ENCODE measurements at places on chromosomes 5 and 9.

GRCh38 chr5:133519191-133519590 lies 93.2 kb downstream of the FSTL4 start:
- no peak for DNase-seq

DNA sequence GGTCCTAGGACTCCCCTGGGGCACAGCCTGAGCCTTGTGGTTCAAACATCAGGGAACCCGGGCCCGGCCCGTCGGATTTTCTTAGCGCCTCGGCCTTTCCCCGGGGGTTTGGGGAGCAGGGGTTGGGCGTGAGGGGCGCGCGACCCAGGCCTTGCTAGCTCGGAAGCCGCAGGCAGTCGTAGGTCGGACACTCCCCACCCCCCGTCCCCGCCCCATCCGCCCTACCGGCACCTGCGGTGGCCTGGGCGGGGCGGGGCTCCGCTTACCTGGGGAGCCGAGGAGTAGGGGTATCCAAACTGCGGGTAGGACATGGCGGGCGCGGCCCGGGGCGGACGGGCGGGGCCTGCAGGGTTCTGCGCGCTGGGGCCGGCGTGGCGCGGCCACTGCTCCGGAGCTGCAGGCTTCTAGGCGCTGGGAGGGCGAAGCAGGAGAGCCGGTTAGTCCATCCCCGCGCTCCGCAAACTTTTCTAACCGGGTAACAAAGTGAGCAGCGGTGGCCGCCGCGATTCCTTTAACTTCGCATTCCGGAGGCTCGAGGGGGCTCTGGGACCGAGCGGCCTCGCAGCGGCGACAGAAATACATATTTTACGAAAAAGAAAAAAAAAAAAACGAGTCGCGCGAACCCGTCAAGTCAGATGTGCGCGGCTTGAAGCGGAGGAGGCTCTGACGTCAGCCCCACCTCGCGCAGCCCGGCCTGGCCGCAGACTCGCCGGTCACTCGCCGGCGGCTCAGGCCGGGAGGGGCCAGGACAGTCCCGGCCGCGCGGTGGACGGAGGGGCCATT lies at the start of gene IRX4:
Gene IRX4 (minus strand): TSS at position 589 of the 783 bp plus-strand sequence. CDS start 278 bp downstream, at position 311.
- no peak for DNase-seq

DNA sequence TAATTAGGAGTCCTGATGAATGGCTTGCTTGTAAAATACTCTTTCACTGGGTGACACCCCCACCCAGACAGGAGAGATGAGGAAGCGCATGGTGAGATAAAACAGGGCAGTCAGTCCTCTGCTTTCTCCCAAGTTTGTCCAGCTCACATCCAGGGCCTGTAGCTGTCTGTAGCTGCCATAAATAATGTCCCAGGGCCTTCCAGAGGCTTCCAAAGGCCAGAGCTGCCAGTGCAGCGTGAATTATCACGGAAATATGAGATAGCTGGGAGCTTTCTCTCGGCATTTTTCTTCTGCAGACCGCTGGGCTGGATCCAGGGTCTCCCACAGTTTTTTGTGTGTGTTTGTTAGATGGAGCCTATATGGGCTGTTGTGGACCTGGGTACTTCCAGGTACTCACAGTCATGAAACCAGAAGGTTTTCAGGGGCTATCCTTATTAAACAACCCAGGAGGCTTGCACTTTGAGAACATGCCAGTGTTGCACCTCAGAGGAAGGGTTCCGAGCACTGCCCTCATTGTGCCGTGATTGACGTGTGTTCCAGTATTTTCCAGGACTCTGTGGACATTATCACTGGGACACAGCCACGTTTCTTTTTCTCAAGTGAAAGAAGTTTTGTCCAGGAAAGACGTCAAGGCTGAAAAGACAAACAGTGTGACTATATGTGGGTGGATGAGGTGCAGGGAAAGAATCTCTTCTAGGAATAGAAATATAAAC lies 117.5 kb downstream of the FGF1 start:
- peak; percentile 71 for DNase-seq

DNA sequence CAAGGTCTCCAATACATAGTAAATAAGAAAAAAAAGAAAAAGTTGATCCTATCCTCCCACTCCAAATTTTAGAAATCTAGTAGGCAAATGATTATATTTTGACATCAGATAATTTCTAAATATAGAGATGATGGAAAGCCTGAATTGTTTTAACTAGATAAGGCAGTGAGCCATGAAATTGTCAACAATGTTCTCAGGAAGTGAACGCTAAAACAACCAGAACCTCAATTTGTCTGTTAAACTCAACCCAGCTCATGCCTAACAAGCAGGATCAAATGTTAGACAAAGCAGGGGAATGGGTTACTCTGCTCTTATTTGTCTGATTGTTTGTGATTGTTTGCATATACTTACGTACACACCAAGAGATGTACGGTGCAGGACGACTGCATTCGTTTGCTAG lies 49.2 kb downstream of the ESM1 start:
- no peak for DNase-seq

GRCh38 chr5:3103262-3103811 lies 351.9 kb upstream of the IRX2 start:
- DNase-seq: no peak

- DNase-seq: no peak
These were observed 550.1 kb upstream of the CDH18 start for GRCh38 chr5:20537911-20538703.

DNA sequence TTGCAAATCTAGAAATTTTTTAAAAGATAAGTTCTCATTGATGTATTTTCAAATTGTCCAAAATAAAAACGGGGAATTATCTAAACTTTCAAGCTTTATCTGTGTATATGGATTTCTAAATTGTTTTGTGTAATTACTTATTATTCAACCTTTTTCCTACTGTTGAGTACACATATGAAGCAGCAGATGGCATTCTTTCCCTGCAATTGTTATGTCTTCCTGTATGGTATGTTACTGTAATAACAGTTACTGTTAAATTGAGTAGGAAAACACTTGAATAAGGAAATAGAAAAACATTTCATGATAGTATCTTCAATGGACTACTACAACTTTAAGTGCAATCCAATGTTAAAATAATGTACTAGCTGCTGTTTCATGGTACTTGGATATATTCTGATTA lies 124.8 kb downstream of the RANBP17 start:
- peak; percentile 2 for DNase-seq

GRCh38 chr5:141182248-141182647 lies at the start of gene PCDHB16:
Gene PCDHB16 (plus strand): TSS chr5:141182387. CDS start chr5:141182560, 173 bp downstream.
- DNase-seq: peak; percentile 15

DNA sequence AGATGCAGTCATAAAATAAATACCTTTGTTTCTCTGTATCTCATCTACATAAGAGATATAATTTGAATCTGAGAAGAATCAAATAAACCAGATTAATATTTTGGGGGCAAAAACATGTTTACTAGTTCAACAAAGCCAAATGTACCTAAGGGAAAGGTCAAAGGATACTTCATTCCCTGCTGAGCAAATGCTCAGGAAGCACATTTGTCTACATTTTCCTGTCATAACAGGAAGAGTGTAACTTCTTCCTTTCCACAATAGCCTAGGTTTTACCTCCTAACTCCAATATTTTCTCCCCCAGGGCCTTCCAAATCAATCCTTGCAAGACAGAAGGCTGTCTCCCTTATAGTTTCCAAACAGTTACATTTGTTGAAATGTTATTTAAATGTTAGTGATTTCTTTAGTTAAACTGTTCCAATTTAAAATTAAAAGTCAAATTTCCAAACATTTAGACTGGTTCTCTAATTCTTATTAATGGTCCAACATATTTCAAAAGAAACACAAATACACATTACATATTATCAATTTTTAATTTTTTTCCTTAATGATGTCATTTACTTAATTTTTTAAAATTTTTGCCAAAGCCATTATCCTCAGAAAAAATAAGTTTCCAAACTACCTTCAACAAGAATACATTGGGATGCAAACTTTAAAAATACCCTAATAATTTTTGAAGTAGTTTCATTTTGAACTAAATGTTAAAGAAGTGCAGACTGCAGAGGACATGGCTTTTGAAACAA lies 67.8 kb downstream of the MEF2C start:
- no peak for DNase-seq

DNA sequence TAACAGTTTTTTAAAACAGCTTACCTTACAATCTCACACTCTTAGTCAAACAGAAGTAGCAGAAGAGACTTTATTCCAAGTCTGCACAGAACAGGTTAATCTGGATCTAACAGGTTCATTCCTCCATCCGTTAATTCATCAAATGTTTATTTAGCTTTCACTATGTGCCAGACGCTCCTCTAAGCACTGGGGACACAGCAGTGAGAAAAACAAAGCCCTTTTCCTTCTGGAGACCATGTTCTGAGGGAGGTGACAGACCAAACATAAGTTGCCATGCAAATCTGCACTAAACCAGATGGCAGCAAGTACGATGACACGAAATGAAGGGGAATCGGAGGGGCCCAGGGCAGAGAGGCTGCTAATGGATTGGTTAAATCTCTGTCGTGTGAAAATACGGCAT lies 17.1 kb upstream of the GLIPR2 start:
- no peak for DNase-seq

DNA sequence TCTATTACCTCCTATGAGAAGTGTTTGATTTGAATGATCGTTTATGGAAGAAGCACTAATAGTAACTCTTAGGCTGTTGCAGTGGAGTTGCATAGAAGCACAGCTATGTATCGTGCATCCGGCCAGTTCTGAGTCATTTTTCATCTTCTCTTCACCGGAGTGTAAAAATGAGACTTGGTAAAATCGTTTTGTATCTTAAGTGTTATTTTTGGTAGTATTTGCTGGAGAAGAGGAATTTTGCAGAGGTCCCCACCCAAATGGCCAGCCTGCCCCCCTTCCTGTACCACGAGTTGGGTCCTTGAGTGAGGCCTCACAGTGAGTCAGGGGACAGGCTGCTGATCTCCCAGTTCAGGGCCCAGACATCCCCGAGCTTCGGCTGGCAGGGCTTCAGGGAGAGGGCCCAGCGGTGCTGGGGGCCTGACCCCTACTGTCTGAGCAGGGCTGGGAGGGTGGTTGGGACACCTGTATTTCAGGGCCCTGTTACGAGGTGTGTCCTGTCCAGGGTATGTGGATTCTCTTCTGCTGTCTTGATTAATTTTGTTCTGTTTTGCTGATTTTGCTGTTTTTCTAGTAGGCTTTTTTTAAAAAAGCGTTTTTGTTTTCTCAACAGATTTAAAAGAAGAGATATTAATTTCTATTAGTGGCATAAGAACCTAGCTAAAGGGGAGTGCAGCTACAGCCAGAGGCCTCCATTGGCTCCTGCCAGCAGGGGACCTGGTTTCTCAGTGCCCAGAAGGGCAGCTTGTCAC lies 210.8 kb downstream of the TRIO start:
- no peak for DNase-seq

GRCh38 chr5:82147860-82148573 lies 130.1 kb downstream of the RPS23 start:
- DNase-seq: no peak

- DNase-seq: no peak
These were observed 7.1 kb downstream of the SNX18 start for GRCh38 chr5:54524704-54525103.

- DNase-seq: no peak
These were observed 62.5 kb downstream of the HSPA4 start for GRCh38 chr5:133114166-133114932.

DNA sequence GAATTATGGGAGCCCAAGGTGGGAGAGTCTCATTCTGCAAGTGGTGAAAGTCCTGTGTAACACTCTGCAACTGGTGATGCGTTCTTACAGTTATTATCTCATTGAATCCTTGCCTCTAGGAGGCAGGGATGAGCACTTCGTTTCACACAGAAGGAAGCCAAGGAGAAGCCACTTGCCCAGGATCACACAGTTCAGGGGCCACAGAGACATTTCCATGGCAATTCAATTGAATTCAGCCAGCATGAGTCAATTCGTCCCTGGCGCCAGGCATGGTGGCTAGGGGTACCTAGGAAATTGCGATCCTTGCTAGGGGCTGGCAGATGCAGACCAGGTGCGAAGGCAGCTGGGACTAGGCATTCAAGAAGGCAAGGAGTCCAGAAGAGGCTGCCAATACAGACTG lies 26.2 kb downstream of the LHX2 start:
- no peak for DNase-seq

GRCh38 chr5:180832638-180833068 lies 28.4 kb downstream of the ZFP62 start:
- no peak for DNase-seq

- no peak for DNase-seq
These were observed 813 bp upstream of the SLU7 start for GRCh38 chr5:160419458-160420330.

GRCh38 chr5:80128141-80128540 lies 93.0 kb downstream of the THBS4 start:
- no peak for DNase-seq

DNA sequence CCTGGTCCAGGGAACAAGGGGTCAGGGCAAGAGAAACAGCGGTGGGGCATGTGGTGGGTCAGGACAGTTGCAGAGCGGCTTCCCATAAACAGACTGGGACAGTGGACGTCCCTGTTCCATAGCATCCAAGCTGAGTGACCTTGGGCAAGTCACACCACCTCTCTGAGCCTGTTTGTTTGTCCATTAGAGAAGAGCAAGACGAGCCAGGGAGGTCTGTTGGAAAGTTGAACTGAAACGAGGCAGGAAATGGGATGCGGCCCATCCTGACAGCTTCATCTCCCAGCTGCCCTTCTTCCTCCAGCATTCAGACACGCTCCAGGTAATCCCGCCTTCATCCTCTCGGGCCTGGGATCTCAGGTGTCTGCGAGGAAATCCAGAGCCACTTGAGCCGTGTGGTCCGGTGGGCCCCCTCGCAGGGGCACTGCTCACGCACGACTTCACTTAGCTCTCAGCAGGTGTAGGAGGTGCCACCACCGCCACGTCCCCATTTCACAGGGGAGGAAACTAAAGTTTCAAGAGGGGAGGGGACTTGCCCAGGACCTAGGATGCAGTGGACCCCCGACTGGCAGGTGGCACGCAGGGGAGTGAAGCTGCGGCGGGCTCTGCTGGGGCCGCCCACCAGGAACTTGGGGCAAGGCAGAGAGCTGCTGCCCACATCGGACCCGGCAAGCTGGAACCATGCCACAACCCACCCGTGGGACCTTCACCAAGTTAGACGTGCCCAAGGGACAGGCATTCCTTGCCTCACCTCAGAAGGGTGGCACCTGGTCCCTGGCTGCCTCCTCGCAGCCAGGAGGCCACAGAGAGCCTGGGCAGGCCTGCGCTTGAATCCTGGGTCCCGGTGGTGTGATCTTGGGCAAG lies 13.0 kb downstream of the PTGES2 start:
- no peak for DNase-seq

DNA sequence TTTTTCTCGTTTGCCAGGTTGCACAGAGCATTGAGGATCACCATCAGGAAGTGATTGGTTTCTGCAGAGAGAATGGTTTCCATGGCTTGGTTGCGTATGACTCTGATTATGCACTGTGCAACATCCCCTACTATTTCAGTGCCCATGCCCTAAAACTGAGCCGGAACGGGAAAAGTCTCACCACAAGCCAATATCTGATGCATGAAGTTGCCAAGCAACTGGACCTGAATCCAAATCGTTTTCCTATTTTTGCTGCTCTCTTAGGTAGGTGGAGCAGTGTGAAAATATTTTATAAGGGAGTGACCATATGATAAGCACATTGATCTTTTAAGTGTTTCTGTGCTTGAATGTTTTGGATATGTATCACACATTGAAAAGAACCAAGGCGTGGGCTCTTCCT lies 17.7 kb upstream of the FAM120AOS start:
- no peak for DNase-seq

Measured in stromal cell of bone marrow (primary cell).